ENCODE measurements at places on chromosomes 6 and 20. TPM values are rescaled to one million over a fixed set of nuclear protein-coding genes. Genes with fewer than 3 reads are reported as not detected.

Gene ZNF391
- 0.82 TPM for total RNA-seq

DNA sequence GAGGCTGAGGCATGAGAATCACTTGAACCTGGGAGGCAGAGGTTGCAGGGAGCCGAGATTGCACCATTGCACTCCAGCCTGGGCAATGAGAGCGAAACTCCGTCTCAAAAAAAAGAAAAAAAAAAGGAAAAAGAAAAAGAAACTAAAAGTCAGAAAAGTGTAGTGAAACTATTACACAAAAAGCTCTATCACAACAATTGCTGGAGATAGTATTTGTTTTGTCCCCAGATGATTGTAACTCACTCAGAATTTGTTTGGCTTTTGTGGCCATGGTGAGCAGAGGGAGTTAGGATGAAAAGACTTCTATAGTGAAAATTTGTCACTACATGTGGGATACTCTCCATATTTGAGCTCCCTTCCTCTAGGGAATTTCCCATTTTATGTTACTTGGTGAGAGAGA, 5.2 kb upstream of the GOPC start:
- H3K27ac ChIP-seq, result no peak overlapping the region
- H3K4me3 ChIP-seq, result no peak overlapping the region
- no peak for DNase-seq
- peaks cover 13% of the 10 kb centered on the region for H3K4me1 ChIP-seq
- no peaks in the 10 kb centered on the region for H3K36me3 ChIP-seq
- peaks cover 5% of the 10 kb centered on the region for H3K27me3 ChIP-seq

DNA sequence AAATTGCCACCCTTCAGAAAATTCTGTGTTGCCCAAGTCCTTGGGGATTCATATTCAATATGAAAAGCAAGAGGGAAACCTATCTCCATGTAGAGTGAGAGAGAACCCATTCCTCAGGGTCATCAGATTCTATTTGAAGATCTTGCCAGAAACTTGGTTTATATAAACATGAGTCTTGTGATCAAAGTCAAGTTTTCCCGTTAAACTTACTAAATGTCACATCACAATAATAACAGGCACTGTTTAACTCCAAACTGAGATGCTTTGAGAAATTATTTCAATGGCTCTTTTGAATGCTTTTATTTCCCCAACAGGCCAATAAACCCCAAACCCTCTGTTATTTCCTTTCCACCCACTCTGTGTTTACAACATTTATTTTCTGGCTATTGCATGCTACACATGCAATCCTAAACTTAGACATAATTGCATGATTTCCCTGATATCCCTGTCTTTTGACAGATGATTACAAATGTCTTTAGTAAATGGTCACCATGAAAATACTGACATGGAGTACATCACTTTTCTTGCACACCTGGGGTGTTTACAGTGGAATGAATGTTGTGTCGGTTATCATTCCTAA, 31.1 kb upstream of the SSTR4 start:
- no peaks in the 10 kb centered on the region for H3K4me1 ChIP-seq
- H3K27me3 ChIP-seq, result no peaks in the 10 kb centered on the region
- H3K36me3 ChIP-seq, result no peaks in the 10 kb centered on the region
- no peak overlapping the region for H3K27ac ChIP-seq
- H3K4me3 ChIP-seq, result no peak overlapping the region
- no peak for DNase-seq

Gene LGSN
- total RNA-seq, result not detected

DNA sequence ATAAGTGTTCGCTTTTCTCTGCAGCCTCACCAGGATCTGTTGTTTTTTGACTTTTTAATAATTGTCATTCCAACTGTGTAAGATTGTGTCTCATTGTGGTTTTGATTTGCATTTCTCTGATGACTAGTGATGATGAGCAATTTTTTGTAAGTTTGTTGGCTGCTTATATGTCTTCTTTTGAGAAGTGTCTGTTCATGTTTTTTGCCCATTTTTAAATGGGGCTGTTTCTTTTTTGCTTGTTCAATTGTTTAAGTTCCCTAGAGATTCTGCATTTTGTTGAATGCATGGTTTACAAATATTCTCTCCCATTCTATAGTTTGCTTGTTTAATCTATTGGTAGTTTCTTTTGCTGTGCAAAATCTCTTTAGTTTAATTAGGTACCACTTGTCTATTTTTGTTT, 295.9 kb downstream of the PACRG start:
- H3K4me3 ChIP-seq, result no peak overlapping the region
- H3K27me3 ChIP-seq, result no peaks in the 10 kb centered on the region
- no peaks in the 10 kb centered on the region for H3K36me3 ChIP-seq
- no peak for DNase-seq

Gene VPS52
- total RNA-seq, result 53.4 TPM

Gene POLR1C
- total RNA-seq, result 60.8 TPM

- no peak for DNase-seq
- H3K4me3 ChIP-seq, result no peak overlapping the region
- no peaks in the 10 kb centered on the region for H3K4me1 ChIP-seq
- H3K36me3 ChIP-seq, result no peaks in the 10 kb centered on the region
Measured at GRCh38 chr6:94859924-94860323, 717.4 kb upstream of the MANEA start.

Gene DCDC2
- total RNA-seq, result not detected

DNA sequence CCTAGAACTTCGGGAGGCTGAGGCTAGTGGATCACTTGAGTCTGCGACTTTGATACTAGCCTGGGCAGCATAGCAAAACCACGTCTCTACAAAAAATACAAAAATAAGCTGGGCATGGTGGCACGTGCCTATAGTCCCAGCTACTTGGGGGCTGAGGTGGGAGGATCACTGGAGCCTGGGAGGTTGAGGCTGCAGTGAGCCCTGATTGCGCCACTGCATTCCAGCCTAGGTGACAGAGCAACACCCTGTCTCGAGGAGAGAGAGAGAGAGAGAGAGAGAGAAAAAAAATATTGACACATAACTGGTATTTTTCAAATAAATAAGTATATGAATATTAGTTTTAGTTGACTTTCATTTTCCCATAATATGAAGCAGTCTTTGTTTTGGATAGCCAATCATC, 222.2 kb downstream of the BTBD9 start:
- H3K27me3 ChIP-seq, result no peaks in the 10 kb centered on the region
- no peak for DNase-seq
- no peak overlapping the region for H3K27ac ChIP-seq
- H3K36me3 ChIP-seq, result no peaks in the 10 kb centered on the region

GRCh38 chr6:41325446-41326066, 9.9 kb upstream of the NCR2 start:
- H3K4me1 ChIP-seq, result no peaks in the 10 kb centered on the region
- H3K36me3 ChIP-seq, result no peaks in the 10 kb centered on the region
- peaks cover 38% of the 10 kb centered on the region for H3K27me3 ChIP-seq
- H3K27ac ChIP-seq, result no peak overlapping the region
- DNase-seq, result no peak
- H3K4me3 ChIP-seq, result no peak overlapping the region

- no peak overlapping the region for H3K27ac ChIP-seq
- H3K27me3 ChIP-seq, result no peaks in the 10 kb centered on the region
- H3K36me3 ChIP-seq, result peaks cover under 1% of the 10 kb centered on the region
- no peak for DNase-seq
- H3K4me1 ChIP-seq, result peaks cover 21% of the 10 kb centered on the region
Measured at GRCh38 chr6:70705772-70706171, 38.1 kb downstream of the SMAP1 start.

DNA sequence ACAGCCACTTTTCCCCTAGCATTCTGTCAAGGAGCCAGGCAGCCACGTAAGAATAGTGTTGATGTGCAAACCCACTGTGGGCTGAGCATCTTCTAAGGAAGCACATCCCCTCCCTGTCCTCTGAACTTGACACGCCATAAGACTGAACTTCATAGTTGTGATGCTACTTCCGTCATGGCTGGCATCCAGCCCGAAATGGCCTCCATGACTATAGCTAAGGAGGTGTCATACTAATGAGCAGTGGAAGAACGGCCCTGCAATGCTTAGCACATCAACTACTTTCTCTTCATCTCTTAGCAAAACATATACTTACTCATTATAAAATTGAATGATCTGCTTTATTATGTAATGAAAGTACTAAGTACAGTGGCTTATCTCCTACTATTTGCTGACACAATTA, 110.2 kb downstream of the GJA10 start:
- no peaks in the 10 kb centered on the region for H3K27me3 ChIP-seq
- no peak overlapping the region for H3K4me3 ChIP-seq
- peaks cover 24% of the 10 kb centered on the region for H3K36me3 ChIP-seq
- DNase-seq, result no peak
- H3K4me1 ChIP-seq, result peaks cover 22% of the 10 kb centered on the region

- H3K27me3 ChIP-seq, result peaks cover 63% of the 10 kb centered on the region
- no peaks in the 10 kb centered on the region for H3K36me3 ChIP-seq
- DNase-seq, result no peak
Measured at GRCh38 chr20:51021067-51022025, 1.6 kb downstream of the KCNG1 start.

Gene CRNKL1
- total RNA-seq, result 20.1 TPM

DNA sequence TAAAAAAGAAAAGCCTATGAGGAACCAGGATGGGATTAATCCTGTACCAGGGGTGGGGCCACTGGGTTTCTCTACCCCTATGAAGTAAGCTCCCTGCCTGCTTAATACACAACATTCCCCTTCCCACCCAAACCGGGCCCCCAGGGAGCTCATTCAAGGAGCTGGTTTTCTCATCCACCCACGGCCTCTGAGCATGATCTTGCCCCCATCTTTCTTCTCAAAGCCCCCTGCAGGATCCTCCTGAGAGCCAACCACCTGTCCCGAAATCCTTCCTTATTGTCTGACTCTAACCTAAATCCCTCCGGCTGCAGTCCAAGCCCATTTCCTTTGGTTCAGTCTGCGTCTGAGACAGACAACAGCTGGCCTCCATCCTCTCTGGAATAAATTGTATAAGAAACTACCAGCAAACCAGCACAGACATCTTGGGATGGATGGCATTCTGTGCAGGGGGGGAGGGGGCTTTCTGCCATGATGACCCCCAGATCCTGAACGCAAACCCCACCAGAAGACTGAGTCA, 21.0 kb downstream of the KCNK5 start:
- peak overlapping the region; percentile 55 for H3K27ac ChIP-seq
- peaks cover 52% of the 10 kb centered on the region for H3K4me1 ChIP-seq
- no peak for DNase-seq
- H3K36me3 ChIP-seq, result peaks cover 58% of the 10 kb centered on the region
- no peaks in the 10 kb centered on the region for H3K27me3 ChIP-seq
- no peak overlapping the region for H3K4me3 ChIP-seq

GRCh38 chr20:43710370-43711044, 16.3 kb downstream of the GTSF1L start:
- no peaks in the 10 kb centered on the region for H3K27me3 ChIP-seq
- H3K36me3 ChIP-seq, result peaks cover 49% of the 10 kb centered on the region
- no peak overlapping the region for H3K27ac ChIP-seq

Gene RNF217
- total RNA-seq, result 3.1 TPM

DNA sequence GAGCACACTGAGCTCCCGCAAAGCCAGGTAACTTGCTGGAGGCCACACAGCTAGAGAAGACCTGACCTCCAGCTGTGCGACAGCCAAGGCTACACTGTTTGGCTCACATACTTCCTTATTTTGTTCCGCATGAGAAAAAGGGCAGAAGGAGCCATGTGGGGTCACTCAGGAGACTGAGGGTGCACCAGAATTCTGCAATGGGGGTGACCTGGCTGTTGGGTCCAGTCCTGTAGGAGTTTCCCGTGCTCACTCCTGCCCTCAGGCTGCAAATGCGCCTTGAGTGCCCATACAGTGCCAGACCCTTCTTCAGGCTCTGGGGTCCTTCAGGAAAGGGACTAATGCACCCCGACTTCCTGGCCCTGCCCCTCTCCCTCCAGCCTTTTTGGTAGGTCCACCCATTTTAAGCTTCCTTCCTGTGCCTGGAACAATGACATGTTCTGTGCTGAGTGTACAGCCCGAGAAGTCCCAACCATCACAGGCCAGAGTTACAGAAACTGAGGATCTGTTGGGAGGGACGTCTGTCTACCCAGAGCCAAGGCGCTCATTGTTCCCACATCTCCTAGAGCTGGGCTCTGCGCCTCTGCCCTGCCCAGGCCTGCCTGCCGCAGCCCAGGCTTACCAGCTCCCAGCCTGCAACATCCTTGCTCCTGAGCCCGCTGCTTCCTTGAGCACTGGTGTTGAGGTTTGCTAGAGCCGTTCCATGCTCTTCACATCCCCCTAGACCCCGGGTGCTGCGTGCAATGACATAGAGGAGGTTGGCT, 33.5 kb upstream of the CD93 start:
- H3K4me1 ChIP-seq, result peaks cover 6% of the 10 kb centered on the region
- no peak overlapping the region for H3K27ac ChIP-seq
- no peak for DNase-seq
- H3K4me3 ChIP-seq, result no peak overlapping the region
- no peaks in the 10 kb centered on the region for H3K36me3 ChIP-seq
- peaks cover 10% of the 10 kb centered on the region for H3K27me3 ChIP-seq

Gene TCF21
- total RNA-seq, result not detected

- H3K4me3 ChIP-seq, result peak within 1 kb of the TSS; percentile 94
- H3K27me3 ChIP-seq, result no peaks in the 10 kb centered on the region
- peak; percentile 68 for DNase-seq
- peaks cover 39% of the 10 kb centered on the region for H3K4me1 ChIP-seq
Measured at GRCh38 chr6:135851442-135852271, at the start of gene PDE7B. Gene PDE7B, plus strand, starts transcription at chr6:135851701.

- peaks cover 27% of the 10 kb centered on the region for H3K27me3 ChIP-seq
- no peaks in the 10 kb centered on the region for H3K36me3 ChIP-seq
- no peak overlapping the region for H3K27ac ChIP-seq
Measured at GRCh38 chr20:46814366-46815232, 80.0 kb upstream of the EYA2 start.

DNA sequence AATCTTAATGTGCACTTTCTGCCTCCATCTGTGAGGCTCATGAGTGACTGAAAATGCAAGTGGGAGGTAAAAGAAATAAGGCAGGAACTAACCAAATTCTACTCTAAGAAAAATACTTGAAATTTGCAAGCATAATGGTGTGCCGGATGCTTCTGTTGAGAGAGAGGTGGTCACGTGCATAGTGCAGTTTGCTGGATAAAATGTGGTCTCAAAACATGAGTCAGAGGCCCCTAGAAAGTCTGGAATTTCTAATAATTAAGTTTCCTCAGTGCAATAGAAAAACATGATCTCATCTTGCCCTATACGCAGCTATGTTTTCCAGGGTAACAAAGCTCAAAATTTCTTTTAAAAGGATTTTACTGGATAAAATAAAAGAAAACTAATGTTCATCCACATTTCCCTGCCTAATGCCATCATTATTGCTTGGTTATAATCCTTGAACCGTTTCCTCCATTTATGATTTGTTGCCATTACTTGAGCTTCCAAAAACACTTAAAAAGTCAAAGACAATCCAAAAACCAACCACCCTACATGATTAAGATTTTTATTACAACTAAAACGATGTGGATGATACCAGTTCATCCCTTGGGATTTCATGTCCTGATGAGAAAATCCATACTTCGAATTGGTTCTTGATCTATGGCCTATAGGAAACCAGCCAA, 351.7 kb upstream of the ARID1B start:
- H3K4me1 ChIP-seq, result peaks cover 16% of the 10 kb centered on the region
- no peaks in the 10 kb centered on the region for H3K36me3 ChIP-seq
- no peak overlapping the region for H3K27ac ChIP-seq
- DNase-seq, result no peak

Gene TMEM217
- 4.8 TPM for total RNA-seq

- H3K4me3 ChIP-seq, result no peak overlapping the region
- no peak for DNase-seq
- H3K36me3 ChIP-seq, result peaks cover 68% of the 10 kb centered on the region
Measured at GRCh38 chr6:135346747-135347146, 150.8 kb downstream of the AHI1 start.

Gene CST5
- not detected for total RNA-seq

- peaks cover 5% of the 10 kb centered on the region for H3K27me3 ChIP-seq
- H3K4me3 ChIP-seq, result no peak overlapping the region
- DNase-seq, result no peak
- H3K36me3 ChIP-seq, result no peaks in the 10 kb centered on the region
- no peaks in the 10 kb centered on the region for H3K4me1 ChIP-seq
- H3K27ac ChIP-seq, result no peak overlapping the region
Measured at GRCh38 chr6:140779991-140780596, 1352.6 kb upstream of the GJE1 start.

Data from activated T-helper 2 cell treated with anti-CD3 and anti-CD28 coated beads, Interferon-gamma antibody, Interleukin-2, Interleukin-4, amounts not matched to agents 10 μg/mL and 5 μg/mL and 100 μg/mL, durations not matched to agents 14 hours and 24 hours and 36 hours (primary cell).